ENCODE measurements at places on chromosomes 5 and 9. TPM values are rescaled to one million over a fixed set of nuclear protein-coding genes. Genes with fewer than 3 reads are reported as not detected.

The OR1J2 gene
- total RNA-seq = not detected

The RAB24 gene
- 35.5 TPM for total RNA-seq

The NNT gene
- 36.5 TPM for total RNA-seq

The SPACA9 gene
- 2.0 TPM for total RNA-seq

The BTNL3 gene
- not detected for total RNA-seq

The MELK gene
- 57.0 TPM for total RNA-seq

The GAS1 gene
- total RNA-seq = 10.3 TPM

The RECK gene
- total RNA-seq = 17.9 TPM

The IRX1 gene
- total RNA-seq = not detected

All from placental pericyte (primary cell).